Upper lobe of right lung (tissue), 1 donor: ENCODE measurements at places on chromosomes 13 and 19.

- peak overlapping the region; percentile 72 for H3K27ac ChIP-seq
- no peak overlapping the region for H3K4me3 ChIP-seq
- DNase-seq = no peak
- H3K36me3 ChIP-seq = no peaks in the 10 kb centered on the region
Observed at GRCh38 chr13:44305917-44306370, 67.7 kb upstream of the SERP2 start.

DNA sequence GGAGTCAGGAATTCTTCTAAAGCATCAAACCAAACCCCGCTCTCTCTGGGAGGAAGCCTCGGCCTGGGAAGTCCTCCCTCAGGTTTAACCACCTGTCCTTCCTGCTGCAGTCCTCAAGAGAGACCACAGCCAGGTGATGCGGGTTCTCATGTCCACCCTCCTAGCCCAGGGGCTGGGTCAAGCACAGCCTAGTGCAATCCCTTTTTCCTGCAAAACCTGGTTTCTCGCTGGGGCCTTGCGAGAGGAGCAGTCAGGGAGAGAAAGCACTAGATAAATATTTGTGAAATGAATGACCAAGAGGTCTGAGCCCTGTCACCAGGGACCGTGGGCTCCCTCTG lies 2.4 kb downstream of the SLC8A2 start:
- H3K4me1 ChIP-seq = peaks cover 6% of the 10 kb centered on the region
- no peak overlapping the region for H3K27ac ChIP-seq
- peaks cover 50% of the 10 kb centered on the region for H3K27me3 ChIP-seq
- H3K4me3 ChIP-seq = no peak overlapping the region
- no peaks in the 10 kb centered on the region for H3K36me3 ChIP-seq
- no peak for DNase-seq

DNA sequence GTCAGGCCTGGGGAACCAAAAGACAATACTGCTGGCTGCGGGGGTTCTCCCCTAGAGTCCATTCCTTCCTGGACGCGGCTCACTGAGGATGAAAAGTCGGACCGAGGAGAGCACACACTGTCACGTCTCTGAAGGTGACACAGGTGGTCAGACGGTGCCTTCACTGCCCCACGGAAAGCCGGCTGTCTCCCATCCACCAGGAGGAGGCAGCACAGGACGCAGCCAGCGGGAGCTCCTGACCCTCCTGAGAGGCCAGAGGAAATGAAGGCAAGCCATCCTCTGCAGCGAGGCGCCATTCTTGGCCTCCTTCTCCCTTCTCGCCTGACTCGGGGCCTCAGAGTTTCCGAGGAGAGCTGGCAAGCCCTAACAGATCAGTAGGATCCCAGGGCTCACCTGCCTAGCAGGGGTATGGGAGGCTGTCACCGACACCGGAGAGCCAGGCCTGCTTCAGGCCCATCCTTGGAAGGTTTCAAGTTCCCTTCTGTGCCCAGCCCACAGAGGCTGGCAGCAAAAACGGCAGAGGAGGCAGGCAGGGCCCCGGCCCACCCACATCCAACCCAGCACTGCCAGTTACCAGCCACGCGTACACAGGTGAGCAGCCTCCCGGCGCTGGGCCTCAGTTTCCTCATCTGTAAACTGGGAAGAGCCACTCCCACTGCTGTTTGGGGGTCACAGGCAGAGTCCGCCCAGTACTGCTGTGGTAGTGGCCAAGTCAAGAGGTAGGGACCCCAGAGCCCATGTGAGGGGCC lies 4.5 kb downstream of the REXO1 start:
- no peak overlapping the region for H3K4me3 ChIP-seq
- H3K4me1 ChIP-seq = peaks cover 67% of the 10 kb centered on the region
- no peaks in the 10 kb centered on the region for H3K27me3 ChIP-seq
- no peak for DNase-seq
- no peak overlapping the region for H3K27ac ChIP-seq

- no peak within 1 kb of the TSS for H3K4me3 ChIP-seq
- H3K4me1 ChIP-seq = no peaks in the 10 kb centered on the region
- no peak within 1 kb of the TSS for H3K27ac ChIP-seq
- no peaks in the 10 kb centered on the region for H3K27me3 ChIP-seq
- no peak for DNase-seq
- H3K36me3 ChIP-seq = no peaks in the 10 kb centered on the region
Observed at GRCh38 chr19:4518345-4519171, at the start of gene PLIN4. TSS of gene PLIN4 (minus strand) at chr19:4518486. CDS start at chr19:4518272, 214 bp downstream.

DNA sequence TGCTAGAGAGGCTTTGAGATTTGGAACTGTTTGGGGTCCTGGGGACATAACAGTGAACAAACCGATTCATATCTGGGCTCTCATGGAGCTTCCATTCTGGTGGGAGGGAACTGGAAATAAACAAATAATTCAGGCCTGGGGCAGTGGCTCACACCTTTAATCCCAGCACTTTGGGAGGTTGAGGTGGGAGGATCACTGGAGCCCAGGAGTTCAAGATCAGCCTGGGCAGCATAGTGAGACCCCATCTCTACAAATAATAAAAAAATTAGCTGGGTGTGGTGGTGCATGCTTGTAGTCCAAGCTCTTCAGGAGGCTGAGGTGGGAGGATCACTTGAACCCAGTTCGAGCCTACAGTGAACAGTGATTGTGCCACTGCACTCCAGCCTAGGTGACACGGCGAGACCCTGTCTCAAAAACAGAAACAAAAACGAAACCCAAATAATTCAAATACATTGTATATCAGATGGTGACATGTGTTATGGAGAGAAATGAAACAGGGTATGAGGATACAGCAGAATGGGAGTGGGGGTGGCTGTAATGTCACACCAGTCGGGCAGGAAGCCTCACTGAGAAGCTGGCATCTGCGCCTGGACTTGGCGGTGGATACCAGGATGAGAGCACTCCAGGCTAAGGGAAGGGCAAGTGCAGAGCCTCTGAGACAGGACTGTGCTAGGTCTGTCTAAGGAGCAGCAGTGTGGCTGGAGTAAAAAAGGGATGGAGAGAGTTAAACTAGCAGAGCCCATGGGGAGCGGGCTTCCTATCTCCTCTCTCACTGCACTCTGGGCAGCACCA lies 131.1 kb upstream of the ZNF536 start:
- H3K4me3 ChIP-seq = no peak overlapping the region
- peaks cover 19% of the 10 kb centered on the region for H3K27me3 ChIP-seq
- no peak overlapping the region for H3K27ac ChIP-seq
- DNase-seq = no peak
- H3K36me3 ChIP-seq = no peaks in the 10 kb centered on the region

GRCh38 chr13:25080773-25081172 lies 15.2 kb upstream of the PABPC3 start:
- H3K36me3 ChIP-seq = no peaks in the 10 kb centered on the region
- H3K4me3 ChIP-seq = no peak overlapping the region
- H3K27ac ChIP-seq = no peak overlapping the region
- no peak for DNase-seq
- no peaks in the 10 kb centered on the region for H3K4me1 ChIP-seq

- H3K27ac ChIP-seq = peak overlapping the region; percentile 27
- H3K4me1 ChIP-seq = peaks cover 27% of the 10 kb centered on the region
Observed at GRCh38 chr13:33228648-33229445, 56.7 kb downstream of the STARD13 start.

- H3K4me3 ChIP-seq = no peak overlapping the region
- H3K27me3 ChIP-seq = no peaks in the 10 kb centered on the region
- no peak for DNase-seq
- no peaks in the 10 kb centered on the region for H3K36me3 ChIP-seq
- no peak overlapping the region for H3K27ac ChIP-seq
Observed at GRCh38 chr19:8089664-8090601, 37.4 kb downstream of the CCL25 start.

- no peak overlapping the region for H3K4me3 ChIP-seq
- no peaks in the 10 kb centered on the region for H3K4me1 ChIP-seq
Observed at GRCh38 chr13:45705918-45706317, 3.8 kb downstream of the CBY2 start.

DNA sequence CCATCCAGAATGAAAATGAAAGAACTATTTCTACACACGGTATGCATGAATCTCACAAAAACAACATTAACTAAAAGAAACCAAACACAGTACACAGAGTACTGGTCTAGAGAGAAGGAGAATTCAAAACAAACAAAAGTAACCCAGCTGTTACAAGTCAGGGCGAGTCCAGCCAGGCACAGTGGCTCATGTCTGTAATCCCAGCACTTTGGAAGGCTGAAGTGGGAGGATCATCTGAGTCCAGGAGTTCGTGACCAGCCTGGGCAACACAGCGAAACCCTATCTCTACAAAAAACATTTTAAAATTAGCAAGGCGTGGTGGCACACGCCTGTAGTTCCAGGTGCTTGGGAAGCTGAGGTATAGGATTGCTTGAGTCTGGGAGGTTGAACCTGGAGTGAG lies 1.7 kb upstream of the PSMC4 start:
- no peak overlapping the region for H3K4me3 ChIP-seq
- H3K4me1 ChIP-seq = peaks cover 18% of the 10 kb centered on the region
- no peak for DNase-seq
- H3K27ac ChIP-seq = peak overlapping the region; percentile 93
- peaks cover 23% of the 10 kb centered on the region for H3K36me3 ChIP-seq
- no peaks in the 10 kb centered on the region for H3K27me3 ChIP-seq

- H3K27ac ChIP-seq = peak overlapping the region; percentile 87
- H3K36me3 ChIP-seq = no peaks in the 10 kb centered on the region
- H3K4me3 ChIP-seq = peak overlapping the region; percentile 98
- peaks cover 42% of the 10 kb centered on the region for H3K4me1 ChIP-seq
- no peaks in the 10 kb centered on the region for H3K27me3 ChIP-seq
Observed at GRCh38 chr19:571566-571974, 826 bp upstream of the BSG start.

- H3K27ac ChIP-seq = peak overlapping the region; percentile 96
- peaks cover 15% of the 10 kb centered on the region for H3K36me3 ChIP-seq
- H3K4me1 ChIP-seq = peaks cover 23% of the 10 kb centered on the region
- DNase-seq = peak; percentile 76
- no peaks in the 10 kb centered on the region for H3K27me3 ChIP-seq
Observed at GRCh38 chr19:16325641-16326400, 1.2 kb downstream of the KLF2 start.

- H3K36me3 ChIP-seq = no peaks in the 10 kb centered on the region
- H3K27me3 ChIP-seq = no peaks in the 10 kb centered on the region
- H3K4me3 ChIP-seq = no peak overlapping the region
- no peak for DNase-seq
- H3K27ac ChIP-seq = no peak overlapping the region
Observed at GRCh38 chr13:79451500-79451962, 29.4 kb upstream of the NDFIP2 start.

- no peak for DNase-seq
- peaks cover 35% of the 10 kb centered on the region for H3K27me3 ChIP-seq
- no peaks in the 10 kb centered on the region for H3K4me1 ChIP-seq
- H3K4me3 ChIP-seq = no peak overlapping the region
- H3K36me3 ChIP-seq = no peaks in the 10 kb centered on the region
- no peak overlapping the region for H3K27ac ChIP-seq
Observed at GRCh38 chr19:40547836-40548235, 28.8 kb upstream of the SHKBP1 start.

DNA sequence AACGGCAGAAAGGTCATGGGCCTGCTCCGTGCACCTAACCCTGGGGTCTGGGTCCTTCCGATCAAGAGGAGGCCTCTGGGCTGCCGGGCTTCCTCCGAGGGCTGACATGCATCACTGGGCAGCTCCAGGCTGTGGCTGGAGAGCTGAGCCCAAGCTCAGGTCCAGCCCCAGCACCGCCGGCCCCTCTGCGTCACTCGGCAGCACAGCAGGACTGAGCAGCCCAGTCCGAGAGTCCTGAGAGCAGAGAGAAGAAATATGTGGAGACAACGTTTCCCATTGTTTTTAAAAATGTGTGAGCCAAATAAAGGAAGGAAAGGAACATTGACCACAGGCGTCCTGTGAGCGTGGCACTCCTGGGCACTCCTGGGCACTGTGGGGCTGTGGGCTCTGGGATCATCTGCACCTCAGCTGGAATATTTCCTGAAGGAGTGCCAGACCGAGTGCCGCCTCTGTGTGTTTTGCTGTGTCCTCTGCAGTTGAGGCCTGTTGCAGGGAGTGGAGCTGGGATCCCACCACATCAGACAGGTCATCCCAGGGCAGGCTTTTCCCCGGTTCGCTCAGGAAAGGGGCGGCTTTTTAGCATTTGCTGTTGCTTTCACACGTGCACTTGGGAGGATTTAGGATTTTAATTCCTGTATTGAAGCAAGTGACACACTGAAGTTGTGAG lies 37.8 kb upstream of the TFDP1 start:
- H3K4me3 ChIP-seq = no peak overlapping the region
- DNase-seq = peak; percentile 60
- peaks cover 32% of the 10 kb centered on the region for H3K36me3 ChIP-seq
- peaks cover 14% of the 10 kb centered on the region for H3K4me1 ChIP-seq
- H3K27me3 ChIP-seq = no peaks in the 10 kb centered on the region
